ENCODE measurements at places on chromosomes 4 and X. TPM values are rescaled to one million over a fixed set of nuclear protein-coding genes. Genes with fewer than 3 reads are reported as not detected.

Gene CT45A5
- not detected for total RNA-seq

Gene TMPRSS11F
- not detected for total RNA-seq

Gene SSX4
- total RNA-seq: not detected

Gene GYPB
- not detected for total RNA-seq

Gene ADRA2C
- 3.4 TPM for total RNA-seq

Gene GAGE12C
- not detected for total RNA-seq

Gene PCDH19
- 0.02 TPM for total RNA-seq

Gene DRP2
- 0.66 TPM for total RNA-seq

Gene MPP1
- 1.3 TPM for total RNA-seq

Gene CT45A10
- not detected for total RNA-seq

Gene SPACA5
- not detected for total RNA-seq

Gene PNMA6A
- 0.31 TPM for total RNA-seq

Gene GLRB
- total RNA-seq: 9.1 TPM

All from Calu3 (cell line).